ENCODE measurements at places on chromosomes 5 and 9.

DNA sequence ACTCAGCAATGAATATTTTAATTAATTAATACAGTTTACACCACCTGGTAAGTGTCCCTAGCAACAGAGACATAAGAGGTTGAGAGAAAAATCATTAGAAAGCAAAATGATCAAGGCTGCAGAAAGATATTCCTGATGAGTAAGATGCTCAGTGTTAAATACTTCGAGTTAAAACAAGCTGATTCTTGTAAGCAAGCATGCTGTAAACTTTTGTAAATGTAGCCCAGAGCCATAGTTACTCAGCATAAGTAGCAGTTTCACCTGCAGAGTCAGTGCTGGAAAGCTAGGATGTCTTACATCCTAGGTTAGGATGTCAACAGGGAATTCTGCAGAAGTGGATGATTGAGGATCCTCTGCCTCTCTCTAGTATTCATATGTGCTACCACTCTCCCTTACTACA, 4.2 kb downstream of the PRKACG start:
- no peak for DNase-seq

- DNase-seq = no peak
These were observed 202.7 kb upstream of the PIK3R1 start for GRCh38 chr5:68012831-68013230.

GRCh38 chr5:171826132-171826531, 40.5 kb downstream of the SMIM23 start:
- DNase-seq = no peak

- DNase-seq = no peak
These were observed 31.6 kb downstream of the PTGS1 start for GRCh38 chr9:122402403-122402871.

- no peak for DNase-seq
These were observed 26.9 kb downstream of the TNIP1 start for GRCh38 chr5:151053796-151054462.

DNA sequence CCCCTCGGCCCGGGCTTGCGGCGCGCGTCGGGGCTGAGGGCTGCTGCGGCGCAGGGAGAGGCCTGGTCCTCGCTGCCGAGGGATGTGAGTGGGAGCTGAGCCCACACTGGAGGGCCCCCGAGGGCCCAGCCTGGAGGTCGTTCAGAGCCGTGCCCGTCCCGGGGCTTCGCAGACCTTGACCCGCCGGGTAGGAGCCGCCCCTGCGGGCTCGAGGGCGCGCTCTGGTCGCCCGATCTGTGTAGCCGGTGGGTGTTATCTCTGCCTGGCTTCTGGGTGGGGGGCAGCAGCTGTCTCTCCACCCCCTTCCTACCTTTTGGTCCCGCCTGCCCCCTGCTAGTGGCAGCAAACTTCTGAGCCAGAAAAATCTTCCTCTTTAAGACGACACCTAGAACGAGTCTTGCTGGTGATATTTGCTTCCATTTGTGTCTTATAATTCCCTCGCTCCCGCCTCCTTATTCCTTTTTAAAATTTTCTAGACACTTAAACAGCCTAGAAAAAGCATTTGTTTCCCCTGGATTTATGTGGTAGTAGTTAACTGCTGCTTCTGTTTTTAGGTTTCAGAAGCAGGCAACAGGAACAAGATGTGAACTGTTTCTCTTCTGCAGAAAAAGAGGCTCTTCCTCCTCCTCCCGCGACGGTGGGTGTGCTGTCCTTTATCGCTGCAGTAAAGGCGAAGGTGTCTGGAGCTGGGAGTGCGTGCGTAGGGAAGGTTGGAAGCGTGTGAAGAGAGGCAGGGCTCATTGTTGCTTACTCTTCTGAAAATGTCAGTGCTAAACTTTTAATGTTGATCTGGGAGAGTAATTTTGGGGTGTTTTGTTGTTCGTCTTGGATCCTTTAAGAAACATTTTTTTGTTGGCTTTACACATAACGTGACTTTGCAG, 554 bp downstream of the JAK2 start:
- peak; percentile 37 for DNase-seq
